ENCODE measurements at places on chromosomes 7 and 10. TPM values are rescaled to one million over a fixed set of nuclear protein-coding genes. Genes with fewer than 3 reads are reported as not detected.
A peak's percentile ranks its signal among the peaks of the same experiment; 100 is the strongest.

DNA sequence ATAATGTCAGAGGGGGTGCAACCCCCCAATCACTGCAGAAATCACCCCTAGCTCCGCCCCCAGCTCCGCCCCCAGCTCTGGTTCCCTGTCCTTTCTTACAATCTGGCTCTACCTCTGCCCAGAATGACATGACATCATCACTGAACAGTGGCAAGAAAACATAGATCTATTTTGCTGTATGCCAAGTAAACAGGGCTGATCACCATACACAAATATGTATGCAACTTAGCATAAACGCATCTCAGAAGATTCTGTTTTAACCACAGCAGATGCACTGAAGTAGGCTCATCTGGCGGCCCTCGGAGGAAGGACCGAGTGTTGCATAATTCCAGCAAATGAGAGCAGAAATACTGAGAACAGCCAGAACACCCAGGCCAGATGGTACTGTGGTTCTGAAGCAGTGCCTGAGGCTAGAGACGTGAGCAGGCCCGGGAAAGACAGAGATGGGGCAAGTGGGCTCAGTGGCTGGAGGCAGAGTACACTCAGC lies 293.3 kb upstream of the KLF14 start:
- peak; percentile 28 for DNase-seq

DNA sequence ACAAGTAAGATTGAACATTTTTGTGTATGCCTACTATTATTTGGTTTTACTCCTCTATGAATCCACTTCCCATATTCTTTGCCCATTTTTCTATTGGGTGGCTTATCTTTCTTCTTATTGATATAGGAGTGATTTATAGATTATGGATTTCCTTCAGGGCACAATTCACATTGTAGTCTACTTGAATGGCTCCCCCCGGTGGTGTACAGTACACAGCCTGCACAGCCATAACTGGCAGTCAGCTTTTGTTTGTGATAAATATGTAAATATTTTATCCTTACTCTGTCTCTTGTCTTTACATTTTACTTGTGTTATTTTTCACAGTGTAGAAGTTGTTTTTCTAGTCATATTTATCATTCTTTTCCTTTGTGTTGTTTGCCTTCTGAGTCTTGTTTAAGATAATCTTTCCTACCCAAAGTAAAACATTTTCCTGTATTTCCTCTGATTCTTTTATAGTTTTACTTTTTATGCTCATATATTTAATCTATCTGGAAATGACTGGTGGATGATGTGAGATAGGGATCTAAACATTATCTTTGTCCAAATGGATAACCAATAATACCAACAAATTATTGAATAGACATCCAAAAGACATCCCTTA lies 23.9 kb upstream of the CALD1 start:
- peak; percentile 60 for DNase-seq

DNA sequence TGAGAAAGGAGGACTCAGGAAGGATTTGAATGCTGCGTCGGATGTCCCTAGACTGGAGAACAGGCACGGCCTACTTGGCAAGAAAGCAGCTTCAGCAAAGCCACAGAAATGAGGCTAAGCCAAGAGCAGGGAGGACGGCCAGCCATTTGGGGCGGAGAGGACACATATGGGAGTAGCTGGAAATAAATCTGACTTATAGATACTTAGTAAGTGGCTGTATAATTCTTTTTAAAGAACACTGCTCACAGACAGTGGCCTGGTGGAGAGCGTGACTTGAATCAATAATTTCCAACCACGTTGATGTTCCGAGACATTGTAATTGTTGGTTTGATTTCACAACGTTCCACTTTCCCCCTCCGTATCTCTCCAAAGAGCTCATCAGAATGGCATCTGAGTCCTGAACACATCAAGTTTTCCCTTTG lies 67.7 kb upstream of the JCAD start:
- DNase-seq: no peak

DNA sequence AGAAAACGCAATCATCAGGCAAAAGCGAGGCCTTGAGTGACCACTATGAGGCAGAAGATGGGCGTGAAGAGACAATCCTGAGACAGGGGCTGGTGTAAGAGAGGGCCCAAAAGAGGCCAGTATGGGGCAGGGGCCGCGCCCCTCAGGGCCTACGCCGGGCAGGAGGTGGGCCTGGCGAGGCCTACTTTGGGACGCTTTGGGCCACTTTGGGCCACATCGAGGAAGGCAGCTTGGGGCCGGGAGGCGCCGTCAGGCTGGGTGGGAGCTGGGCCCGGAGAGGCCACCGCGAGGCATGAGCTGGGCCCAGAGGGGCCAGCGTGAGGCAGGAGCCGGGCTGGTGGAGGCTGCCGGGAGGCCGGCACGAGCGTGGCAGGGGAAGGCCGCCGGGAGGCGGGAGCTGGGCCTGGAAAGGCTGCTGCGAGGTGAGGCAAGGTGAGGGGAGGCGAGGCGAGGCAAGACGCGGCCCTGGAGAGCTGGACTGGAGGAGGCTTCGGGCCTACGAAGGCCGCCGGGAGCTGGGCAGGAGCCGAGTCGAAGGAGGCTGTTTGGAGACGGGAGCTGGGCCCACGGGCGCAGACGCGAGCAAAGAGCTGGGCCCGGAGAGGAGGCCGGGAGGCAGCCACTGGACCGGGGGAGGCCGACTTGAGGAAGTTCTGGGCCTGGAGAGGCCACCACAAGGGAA lies 171.3 kb downstream of the TPST1 start:
- no peak for DNase-seq

- peak; percentile 10 for DNase-seq
These were observed 519 bp downstream of the PITRM1 start for GRCh38 chr10:3172081-3172445.

DNA sequence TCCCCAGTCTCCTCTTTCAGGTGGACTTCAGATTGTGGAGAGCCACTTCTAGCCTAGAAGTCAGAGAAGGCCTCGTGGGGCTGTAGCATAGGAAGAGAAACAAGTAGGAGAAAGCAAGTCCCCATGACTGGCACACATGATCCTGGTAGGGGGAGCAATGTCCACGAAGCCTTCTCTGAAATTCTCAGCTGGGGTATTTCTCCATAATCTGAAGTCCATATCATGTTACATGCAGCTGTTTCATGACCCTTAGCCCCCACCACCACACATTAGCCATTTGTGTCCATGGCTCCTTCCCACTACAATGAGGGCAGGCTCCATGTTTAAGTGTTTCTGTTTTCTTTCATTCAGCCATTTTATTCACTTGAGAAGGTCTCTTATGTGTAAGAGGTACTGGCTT lies 43.2 kb downstream of the LAMB4 start:
- no peak for DNase-seq

DNA sequence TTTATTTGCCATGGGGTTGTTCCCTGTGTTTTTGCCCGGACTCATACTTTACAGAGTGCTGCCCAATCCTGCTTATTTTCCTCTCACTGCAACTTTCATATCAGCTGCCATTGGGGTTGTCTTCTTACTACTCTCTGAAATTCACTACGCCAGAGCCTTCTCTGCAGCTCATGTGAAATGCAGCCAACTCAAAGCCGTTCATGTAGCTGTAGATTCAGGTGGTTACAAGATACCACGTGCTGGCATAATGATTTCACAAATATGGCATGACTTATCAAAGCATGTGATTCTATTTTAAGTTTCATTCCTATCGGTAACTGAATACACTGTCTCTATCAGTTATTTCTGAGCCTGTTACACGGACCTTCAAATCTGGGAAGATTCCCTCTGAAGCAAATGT lies 130.3 kb upstream of the WNT16 start:
- no peak for DNase-seq

GRCh38 chr7:104136561-104136960 lies 71.3 kb downstream of the ORC5 start:
- DNase-seq: no peak

GRCh38 chr7:5177060-5177459 lies 13.0 kb upstream of the WIPI2 start:
- no peak for DNase-seq

GRCh38 chr7:8185926-8186683 lies 75.9 kb downstream of the ICA1 start:
- DNase-seq: no peak

DNA sequence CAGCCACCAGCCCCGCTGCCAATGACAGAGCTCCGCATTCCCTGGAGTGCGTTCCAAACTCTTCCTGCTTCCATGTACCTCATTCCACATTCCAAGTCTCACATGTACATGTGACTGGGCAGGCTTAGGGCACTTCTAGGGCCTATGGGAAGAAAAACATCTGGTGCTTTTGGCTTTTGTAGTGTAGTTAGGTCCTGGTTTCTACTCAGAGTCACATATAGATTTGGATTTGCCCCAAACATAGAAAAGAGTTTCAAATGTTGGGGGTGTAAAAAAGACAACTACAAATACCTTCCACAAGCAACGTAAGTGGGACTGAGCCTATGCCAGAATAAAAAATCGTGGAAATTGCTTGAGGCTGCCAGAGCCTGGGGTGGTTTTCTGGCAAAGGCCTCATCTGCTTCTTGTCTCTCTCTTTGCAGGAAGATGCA lies 84.1 kb downstream of the ZNF467 start:
- DNase-seq: no peak

GRCh38 chr10:122056431-122057094 lies 67.6 kb downstream of the TACC2 start:
- DNase-seq: no peak

DNA sequence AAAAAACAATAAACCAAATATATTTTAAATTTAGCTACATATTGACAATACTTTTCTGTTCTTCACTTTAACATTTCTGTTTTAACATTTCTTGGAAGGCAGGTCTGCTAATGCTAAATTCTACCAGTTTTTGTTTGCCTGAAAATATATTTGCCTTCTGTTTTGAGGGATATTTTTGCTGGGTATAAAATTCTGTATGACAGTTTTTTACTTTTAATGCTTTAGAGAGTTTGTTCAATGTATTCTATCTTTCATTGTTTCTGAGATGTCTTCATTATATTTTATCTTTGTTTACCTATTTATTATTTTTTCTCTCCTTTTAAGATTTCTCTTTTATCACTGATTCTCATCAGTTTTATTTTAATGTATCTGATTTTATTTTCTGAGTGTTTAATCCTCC lies 409.2 kb upstream of the DPP6 start:
- DNase-seq: no peak

DNA sequence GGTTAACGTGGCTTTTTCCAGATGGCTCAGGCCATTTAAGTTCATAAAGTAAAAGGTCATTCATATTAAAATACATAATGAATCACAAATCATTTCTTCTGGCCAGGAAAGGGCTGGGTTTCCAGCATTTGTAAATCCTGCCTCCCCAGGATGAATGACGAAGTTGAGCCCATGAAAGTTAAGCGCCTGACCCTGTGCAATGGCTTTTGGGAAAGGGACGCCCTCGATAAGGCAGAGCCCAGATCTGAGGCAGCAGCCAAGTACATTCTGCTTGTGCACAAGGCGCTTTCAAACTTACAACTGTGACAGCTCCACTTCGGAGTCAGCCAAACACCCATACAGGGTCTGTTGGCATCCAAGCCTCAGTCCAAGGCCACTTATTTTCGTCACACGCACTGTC lies 2.8 kb downstream of the GIMAP6 start:
- DNase-seq: no peak

GRCh38 chr10:28823501-28824075 lies 146.3 kb downstream of the BAMBI start:
- DNase-seq: peak; percentile 53

- peak; percentile 62 for DNase-seq
These were observed 35.5 kb downstream of the POM121L12 start for GRCh38 chr7:53070883-53071282.

DNA sequence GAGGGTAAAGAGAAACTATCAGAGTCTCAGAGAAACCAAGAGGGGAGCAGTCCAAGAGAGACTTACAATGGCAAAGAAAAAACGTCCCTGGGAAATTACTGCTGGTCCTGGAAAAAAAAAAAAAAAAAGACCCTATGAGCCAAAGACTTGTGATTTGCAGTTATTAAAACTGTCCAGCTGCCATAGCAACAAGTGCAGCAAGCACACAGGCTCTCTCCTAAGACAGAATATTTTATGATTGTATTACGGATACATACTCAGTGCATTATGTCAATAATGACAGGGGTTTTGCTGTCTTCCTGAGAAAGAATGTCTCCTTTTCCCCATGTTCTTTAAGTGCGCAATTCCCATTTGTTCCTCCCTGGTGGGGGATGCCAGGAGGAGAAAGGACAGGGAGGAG lies 178.5 kb downstream of the GPAM start:
- DNase-seq: no peak

DNA sequence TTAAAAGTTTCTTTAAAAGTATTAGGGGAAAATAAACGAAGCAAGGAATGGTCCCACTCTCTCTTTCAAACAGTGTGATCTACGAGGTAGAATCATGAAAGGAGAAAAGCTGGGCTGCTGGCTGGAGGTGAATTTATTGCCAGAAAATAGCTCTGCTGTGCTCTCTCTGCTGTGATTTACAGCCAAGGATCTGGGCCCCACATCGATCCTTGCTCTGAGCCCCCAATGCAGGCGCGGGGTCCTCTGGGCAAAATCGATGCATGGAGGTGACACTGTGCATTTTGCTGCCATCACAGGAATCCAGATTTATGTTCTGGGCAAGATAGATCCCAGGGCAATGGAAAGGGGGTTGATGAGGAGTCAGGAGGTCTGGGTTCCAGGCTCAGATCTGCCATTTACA lies 91.0 kb upstream of the GPR26 start:
- DNase-seq: no peak

DNA sequence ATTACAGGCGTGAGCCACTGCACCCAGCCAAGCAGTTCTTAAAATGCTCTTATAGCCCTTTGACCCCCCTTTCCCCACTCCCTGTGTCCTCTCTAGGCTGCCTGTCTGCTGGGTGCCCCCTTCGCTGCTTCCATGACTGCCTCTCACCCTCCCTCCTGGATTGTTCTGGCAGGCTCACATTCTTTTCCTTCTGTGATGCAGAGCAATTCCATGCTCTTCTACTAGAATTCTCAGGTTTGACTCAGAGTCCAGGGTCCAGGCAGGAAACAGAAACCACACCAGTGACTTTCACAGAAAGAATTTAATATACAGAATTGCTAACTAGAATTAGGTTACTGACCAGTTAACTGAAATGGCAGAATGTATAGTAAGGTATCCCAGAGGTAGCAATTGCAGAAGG lies 244.8 kb downstream of the BAMBI start:
- DNase-seq: no peak

DNA sequence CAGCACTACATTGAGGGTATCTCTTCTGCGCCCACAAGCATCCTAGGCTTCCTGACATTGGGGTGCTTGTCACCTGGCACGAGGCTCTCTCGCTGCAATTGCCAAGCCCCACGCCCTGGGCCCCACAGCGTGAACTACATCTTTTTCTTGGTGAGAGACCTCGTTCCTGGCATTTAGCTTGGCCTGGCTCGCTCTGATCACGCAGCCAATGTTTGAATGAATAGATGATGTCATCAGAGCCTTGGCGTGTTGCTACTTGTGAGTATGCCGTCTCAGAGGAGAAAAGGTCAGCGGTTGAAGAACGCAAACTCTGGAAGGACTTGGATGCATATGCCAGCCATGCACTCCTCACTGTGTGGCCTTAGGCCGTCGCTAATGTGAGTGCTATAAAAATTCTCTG lies 150.2 kb upstream of the AUTS2 start:
- peak; percentile 35 for DNase-seq

GRCh38 chr7:157905651-157906461 lies 569.1 kb downstream of the DNAJB6 start:
- peak; percentile 13 for DNase-seq

CLDN12 gene
- total RNA-seq: 143 TPM

GAD2 gene
- total RNA-seq: not detected

PTPN20 gene
- 5.6 TPM for total RNA-seq

SYNPO2L gene
- total RNA-seq: not detected

TMEM196 gene
- not detected for total RNA-seq

FAM171A1 gene
- total RNA-seq: 5.2 TPM

LRIT1 gene
- not detected for total RNA-seq

VWA2 gene
- total RNA-seq: not detected

GSTO2 gene
- total RNA-seq: 1.2 TPM

CLDN15 gene
- total RNA-seq: 9.2 TPM

GIMAP8 gene
- total RNA-seq: not detected

SSC4D gene
- total RNA-seq: 0.77 TPM

CBX3 gene
- total RNA-seq: 484 TPM

ARPC1A gene
- 342 TPM for total RNA-seq

OPN4 gene
- not detected for total RNA-seq
